ENCODE measurements at places on chromosomes 5 and 9. TPM values are rescaled to one million over a fixed set of nuclear protein-coding genes. Genes with fewer than 3 reads are reported as not detected.

The ENHO gene
- not detected for total RNA-seq

The PCDHA1 gene
- total RNA-seq, result not detected

The RETREG1 gene
- 1.4 TPM for total RNA-seq

The TTC23L gene
- not detected for total RNA-seq

All from pericardium fibroblast (primary cell).